CD4-positive, alpha-beta T cell treated with Interleukin-4 for 4 hours (primary cell): ENCODE measurements at places on chromosomes 2 and 18.

GRCh38 chr18:55541571-55541970, 46.4 kb downstream of the TCF4 start:
- DNase-seq = no peak

DNA sequence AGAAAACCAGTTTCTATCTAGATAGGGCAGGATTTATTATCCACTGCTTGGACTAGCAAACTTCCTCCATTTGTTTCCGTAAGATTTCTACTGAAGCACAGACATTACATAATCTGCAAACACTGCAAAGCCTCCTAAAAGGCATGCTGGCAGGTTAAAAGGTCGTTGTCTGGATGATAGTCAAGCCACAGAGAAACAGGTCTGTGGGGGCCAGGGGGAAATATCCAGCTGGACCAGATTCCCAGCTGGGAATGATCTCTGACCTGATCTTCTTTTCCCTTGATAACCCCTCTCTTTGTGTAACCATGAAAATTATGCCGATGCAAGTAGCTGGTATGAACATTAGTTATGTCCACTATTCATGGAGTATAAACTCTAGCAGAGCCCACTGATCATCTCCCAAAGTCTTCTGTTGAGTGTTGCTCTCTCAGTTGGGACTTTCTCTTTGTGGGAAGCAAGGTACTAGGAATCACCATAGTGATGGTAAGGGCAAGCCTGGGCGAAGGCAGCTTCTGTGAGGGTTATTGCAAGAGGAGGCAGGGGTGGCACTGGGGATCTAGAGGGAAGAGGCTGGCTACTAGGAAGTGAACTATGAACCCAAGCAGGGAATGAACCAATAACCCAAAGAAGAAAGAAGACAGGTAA, 61.3 kb downstream of the GDF7 start:
- no peak for DNase-seq

- DNase-seq = no peak
Observed at GRCh38 chr2:106965611-106966010, 79.6 kb upstream of the ST6GAL2 start.

- peak; percentile 83 for DNase-seq
Observed at GRCh38 chr2:203814661-203815540, 52.7 kb upstream of the CTLA4 start.

GRCh38 chr2:220278022-220278421, 650.6 kb downstream of the SLC4A3 start:
- DNase-seq = no peak

GRCh38 chr18:49070552-49070951, 119.8 kb upstream of the SMAD7 start:
- DNase-seq = no peak

DNA sequence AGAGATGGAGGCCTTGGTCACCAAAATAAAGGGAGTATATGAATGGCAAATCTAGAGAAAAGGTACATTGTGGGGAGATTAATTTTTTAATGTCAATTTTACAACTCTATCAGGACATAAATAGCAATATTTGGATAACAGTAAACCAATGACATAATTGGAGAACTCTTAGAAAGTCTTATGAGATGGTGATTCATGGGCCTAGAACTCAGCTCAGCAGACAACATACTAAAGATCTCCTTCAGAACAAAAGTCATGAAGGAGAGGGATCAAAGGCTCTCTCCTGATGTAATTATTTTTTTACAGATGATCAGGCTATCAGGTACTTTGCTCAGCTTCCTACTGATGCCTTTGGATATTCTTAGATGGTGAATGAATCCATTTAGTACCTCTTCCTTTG, 90.0 kb downstream of the CRACDL start:
- no peak for DNase-seq

- DNase-seq = no peak
Observed at GRCh38 chr2:60552078-60552850, 1.2 kb downstream of the BCL11A start.

DNA sequence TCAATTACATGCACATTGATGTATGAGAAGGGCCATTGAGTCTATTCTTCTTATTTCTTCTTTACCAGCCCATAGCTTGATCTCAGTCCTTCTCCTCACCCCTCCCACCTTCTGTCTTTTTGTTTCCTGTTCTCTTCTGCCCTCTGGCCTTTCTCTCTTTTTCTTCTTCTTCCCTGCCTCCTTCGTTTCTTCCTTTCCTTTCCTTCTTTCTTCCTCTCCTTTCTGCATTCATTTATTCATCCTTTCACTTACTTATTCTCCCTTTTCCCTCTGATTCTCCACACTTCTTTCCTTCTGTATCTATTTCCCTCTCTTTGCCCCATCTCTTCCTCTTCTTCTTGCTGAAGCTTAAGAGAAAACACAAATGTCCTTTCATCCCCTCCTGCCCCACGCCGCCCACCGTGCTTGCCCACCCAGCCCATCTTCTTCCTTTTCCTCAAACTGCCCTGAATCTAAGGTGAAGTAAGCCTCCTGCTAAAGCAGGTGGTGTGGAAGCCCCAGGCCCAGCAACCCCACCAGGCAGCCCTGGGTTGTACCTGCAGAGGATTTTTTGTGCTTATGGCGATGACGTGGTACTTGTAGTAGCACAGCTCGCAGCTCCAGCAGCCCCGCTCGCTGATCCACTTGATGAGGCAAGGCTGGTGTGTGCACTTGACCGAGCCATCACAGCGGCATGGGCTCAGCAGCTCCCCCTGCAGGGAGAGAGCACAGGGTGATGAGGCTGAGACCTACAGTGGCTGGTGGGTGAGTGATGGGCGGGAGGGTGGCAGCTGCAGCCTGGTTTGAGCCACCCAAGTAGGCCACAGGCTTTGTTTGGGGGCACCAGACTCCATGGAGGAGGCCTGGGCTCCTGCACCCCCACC, 89.0 kb downstream of the MARCHF4 start:
- no peak for DNase-seq

GRCh38 chr2:126832757-126833156, 65.9 kb upstream of the TEX51 start:
- no peak for DNase-seq

DNA sequence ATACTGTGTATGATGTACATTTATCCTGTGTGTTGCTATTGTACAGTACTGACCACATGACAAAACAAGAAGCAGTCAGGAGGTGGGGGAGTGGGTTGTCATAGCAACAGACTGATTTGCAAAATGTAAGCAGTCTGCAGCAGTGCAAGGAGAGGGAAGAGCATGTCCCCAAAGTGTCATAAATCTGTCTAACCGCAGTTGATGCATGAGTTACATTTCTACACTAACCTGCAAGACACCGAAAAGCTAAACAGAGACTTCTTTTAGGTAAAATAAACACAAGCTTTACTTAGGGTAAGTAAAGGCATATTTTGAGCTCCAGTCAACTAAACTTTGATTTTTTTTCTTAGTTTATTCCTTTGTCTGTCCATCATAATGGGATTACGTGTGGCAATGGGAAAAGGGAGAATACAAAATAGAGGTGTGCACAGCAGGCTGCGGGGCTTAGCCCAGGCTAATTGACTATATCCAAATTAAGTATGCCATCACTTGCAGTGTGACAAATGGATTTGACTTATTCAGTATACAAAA, 134.5 kb downstream of the MEIS1 start:
- DNase-seq = no peak

GRCh38 chr2:65675350-65675749, 243.0 kb upstream of the SPRED2 start:
- no peak for DNase-seq

DNA sequence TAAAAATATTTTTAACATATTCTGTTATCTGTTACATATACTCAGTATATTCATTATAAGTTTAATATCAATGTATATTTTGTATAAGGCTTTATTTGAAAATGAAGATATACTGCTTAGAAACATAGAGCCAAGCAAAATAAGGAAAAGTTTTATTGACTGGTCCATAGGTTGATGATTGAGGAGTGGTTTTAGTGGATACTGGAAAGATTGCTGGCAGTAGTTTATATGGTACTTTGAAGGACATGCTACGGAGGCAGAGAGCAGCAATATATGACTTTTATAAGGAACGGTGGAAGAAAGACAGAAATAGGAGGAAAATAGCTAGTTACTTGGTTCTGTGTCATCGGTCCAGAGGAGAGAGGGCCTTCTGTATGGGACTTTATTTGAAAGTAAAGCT, 92.4 kb downstream of the ZNF236 start:
- no peak for DNase-seq

DNA sequence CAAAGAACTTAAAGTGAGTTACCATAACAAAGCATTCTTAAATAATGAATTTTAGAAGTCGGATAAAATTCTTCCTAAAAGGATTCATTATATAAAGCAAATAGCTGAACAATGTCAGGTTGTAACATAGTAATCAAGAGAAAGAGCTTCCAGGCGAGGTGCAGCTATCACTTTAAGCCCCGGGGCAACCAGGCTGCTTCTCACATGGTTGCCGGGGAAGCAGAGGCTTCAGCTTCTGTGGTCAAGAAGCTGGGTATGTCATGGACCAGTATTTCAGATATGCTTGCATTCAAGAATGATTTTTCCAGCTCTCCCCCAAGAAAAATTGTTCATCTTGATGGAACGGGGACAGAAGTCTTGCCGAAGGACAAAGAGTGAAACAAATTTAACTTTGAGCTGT, 23.6 kb upstream of the KYNU start:
- DNase-seq = no peak

DNA sequence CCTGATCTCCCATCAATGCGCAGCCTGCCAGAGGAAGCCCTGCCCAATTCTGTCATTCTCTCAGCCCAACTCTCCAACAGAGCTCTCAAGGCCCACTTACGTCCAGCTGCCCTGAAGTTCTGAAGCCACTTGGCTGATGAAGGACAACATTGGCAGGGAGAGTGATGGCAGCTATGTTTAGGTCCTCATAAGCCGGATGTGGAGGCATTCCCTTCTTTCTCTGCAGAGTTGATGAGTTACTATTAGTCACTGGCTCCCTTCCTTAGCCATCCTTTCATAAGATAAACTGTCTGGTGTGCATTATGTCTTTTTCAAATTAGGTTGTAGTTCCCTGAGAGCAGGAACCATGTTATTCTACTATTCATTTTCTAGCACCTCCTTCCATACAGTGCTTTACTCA, 22.5 kb upstream of the TACR1 start:
- DNase-seq = no peak

DNA sequence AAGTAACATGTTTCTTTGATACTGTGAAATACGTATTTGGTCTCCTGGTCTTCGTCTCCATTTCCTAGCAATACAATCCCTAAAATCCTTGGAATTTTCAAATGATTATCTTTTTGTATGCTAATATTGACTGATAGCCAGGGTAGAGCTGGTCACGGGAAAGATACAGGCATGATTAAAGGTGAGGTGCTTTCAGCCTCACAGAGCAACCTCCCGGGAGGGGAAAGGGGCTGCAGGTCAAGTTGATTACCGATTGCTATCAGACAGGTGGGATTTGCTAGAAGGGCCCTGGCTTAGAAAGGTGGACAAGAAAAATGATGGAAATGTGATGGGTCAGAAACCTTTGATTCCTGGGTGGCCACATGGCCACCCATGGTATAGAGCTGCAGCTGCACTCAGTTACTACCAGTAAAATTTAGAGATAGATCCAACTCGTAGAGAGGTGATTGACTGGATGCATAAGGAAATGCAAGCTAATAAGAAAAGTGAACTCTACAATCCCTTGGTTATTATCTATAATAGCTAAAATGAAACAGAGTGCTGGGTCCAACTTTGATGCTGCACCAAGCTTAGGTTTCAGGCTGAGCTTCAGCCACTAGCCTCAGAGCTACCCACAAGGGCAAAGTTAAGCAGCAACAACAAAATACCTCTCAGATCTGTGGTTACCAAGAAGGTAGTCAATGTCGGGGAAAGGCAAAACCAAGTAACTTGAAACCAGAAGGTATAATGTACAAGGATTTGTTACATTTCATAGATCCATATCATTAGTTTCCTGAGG, 15.3 kb downstream of the YPEL5 start:
- no peak for DNase-seq

- no peak for DNase-seq
Observed at GRCh38 chr2:38182492-38183003, 106.6 kb upstream of the CYP1B1 start.

DNA sequence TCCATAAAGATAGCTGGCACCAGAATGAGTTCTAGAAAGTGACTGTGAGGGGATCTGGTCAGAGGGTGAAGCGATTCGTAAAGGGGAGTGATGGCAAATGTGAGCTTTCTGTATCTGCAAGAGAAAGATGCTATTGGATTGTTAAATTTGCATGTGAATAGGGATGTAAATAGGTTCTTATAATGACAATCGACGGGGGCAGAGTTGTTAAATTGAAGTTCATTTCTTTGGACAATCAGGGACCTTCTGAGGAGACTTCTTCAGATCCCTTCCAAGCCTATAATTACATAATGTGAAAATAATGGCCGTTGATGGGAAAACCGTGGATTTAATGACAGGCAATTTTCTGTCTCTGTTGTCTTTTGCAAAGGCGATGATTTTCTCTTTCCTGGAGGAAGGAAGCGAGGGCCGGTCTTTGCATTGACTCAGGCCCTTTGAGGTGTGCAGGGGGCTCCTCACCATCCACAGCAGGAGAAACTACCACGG, 52.2 kb upstream of the TMEM18 start:
- DNase-seq = no peak

DNA sequence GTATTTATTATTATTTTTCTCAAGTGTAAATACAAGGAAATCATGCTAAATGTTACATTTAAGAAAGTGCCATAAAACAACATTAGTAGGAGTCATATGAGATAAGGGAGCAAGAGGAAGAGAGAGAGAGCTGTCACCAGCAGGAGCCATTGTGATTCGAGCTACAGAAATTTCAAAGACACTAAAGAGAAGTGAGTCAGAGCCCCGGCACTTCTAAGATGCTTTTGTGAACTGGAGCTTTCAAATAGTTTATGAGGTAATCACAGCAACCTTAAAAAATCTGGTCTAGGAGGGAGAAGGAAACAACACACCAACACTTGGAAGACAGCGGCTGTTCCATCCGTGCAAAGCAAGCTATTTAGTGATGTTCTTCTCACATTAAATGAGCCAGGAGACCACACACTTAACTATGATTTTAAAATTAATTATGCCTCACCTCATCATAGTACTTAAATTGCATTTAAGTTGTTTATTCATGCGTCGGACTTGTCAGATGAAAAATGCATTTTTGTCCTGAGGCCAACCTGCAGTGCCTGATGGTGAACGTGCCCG, 382.7 kb upstream of the SALL3 start:
- no peak for DNase-seq

GRCh38 chr2:41992671-41993434, 55.0 kb upstream of the PKDCC start:
- no peak for DNase-seq

DNA sequence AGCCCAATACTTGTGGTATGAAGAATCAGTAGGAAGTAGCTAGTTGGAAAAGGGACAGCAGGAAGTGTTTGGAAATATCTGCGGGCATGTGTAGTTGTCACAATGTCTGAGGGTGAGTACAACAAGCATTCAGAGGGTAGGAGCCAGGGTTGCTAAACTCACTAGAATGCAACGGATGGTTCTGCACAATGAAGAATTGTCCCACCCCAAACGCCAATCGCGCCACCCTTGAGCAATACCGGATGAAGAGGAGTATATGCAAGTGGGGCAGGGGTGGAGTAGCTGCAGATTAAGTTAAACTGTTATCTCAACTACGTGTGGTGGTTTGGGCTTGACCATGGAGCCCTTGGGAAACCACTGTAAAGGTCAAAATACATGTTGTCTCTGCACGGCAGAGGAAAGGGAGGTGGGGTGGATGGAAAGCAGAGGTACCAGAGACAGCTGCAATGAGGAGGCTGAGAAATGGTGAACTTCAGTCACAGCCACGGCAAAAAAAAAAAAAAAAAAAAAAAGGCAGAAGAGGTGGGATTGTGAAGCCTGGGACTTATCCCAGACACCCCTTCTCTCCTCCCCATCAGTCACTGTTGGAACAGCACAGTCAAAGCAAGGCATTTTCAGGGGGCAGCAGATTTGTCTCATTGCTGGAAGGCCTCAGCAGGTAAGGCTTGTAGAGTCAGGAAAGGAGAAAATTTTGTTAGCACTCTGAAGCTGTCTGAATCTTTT, 5.2 kb downstream of the CCL20 start:
- DNase-seq = no peak

- no peak for DNase-seq
Observed at GRCh38 chr2:48883661-48884060, 128.1 kb upstream of the LHCGR start.
